ENCODE measurements at places on chromosomes 11 and 22.

DNA sequence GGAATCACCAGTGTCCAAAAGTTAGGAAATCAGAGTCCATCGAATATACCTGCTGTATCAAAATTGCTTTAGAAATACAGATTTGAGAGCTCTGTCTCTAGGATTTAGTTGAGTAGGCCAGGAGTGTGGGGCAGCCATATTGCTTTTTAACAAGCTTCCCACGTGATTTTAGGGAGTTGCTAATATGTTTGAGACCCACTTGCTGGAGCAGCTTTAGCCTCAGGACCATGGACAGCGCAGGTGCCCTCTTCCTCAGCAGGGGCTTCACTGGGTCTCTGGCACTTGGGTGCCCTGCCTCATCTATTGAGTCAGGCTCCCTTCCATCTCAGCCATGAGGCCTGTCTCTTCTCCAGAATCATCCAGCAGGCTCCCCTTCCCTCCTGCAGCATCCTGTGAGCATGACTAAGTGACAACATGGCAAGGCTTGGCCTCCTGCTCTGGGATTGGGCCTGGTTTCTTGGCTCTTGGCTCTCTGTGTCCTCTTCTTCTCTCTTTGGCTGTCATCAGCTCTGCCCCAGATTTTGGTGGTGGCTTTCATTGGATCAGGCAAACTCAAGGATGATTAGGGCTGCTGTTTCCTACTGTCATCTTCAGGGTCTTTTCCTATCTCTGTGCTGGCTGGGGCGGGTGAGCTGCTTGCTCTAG, 70.0 kb downstream of the SGSM1 start:
- DNase-seq: peak; percentile 30

DNA sequence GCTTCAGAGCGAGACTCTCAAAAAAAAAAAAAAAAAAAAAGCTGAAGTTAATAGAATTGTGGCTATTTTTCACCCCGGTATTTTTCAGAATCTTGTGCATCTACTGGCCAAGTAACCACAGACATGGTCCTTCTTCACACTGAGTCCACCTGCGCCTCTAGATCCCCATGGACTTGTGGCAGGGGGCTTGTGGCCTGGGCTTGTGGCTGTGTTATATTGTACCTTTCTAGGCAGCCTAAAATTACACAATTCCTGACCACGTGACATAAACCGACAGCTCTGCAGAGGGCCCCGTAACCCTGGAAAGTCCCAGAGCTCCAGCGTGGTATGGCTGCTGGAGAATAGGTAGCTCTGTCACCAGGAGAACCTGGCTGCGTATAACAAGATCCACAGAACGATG, 10.9 kb upstream of the NAALADL1 start:
- DNase-seq: peak; percentile 52

DNA sequence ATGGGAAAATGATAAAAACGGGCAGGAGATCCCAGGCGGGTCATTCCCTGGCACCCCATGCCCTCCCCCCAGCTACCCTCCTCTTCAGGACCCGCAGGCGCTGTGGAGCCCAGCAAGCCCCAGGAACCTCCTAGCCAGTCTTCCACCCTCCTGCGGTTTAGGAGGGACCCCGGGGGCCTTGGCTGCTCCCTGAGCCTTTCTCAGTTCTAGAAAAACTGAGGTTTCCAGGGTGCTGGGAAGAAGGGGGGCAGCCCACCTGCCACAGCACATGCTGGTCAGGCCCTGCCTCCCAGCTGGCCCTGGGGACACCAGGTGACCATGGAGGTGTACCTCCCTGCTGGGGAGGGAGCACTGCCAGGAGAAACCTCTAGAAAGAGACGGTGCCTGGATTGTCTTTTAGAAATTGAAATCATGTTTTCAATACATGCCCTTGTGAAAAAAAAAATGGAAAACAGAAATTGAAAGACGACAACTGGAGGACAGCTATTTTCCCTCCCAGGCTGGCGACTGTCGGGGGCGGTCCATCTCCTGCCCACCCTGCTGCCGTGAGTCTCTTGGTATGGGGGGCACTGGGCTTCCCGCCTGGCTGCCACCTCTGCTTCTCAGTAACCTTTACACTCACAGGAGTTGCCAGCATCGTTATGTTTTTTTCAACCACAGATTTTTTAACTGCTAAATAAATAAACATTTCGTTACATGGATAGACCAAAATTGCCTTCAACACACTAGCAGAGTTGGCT, 398.5 kb downstream of the TBC1D22A start:
- no peak for DNase-seq

GRCh38 chr11:114953039-114953438, 274.7 kb downstream of the NXPE2 start:
- DNase-seq: no peak

GRCh38 chr11:126598344-126599216, 243.1 kb downstream of the ST3GAL4 start:
- no peak for DNase-seq
